ENCODE measurements at places on chromosomes 11 and 22. TPM values are rescaled to one million over a fixed set of nuclear protein-coding genes. Genes with fewer than 3 reads are reported as not detected.

TUT1 gene
- total RNA-seq, result 32.7 TPM

TM7SF2 gene
- 21.0 TPM for total RNA-seq

- DNase-seq, result peak; percentile 82
- H3K27ac ChIP-seq, result peak within 1 kb of the TSS; percentile 99
These were observed at the start of gene CD6 for GRCh38 chr11:60971520-60971919. Gene CD6, plus strand, starts transcription at chr11:60971680. Its CDS starts 186 bp downstream, at chr11:60971866.

DNA sequence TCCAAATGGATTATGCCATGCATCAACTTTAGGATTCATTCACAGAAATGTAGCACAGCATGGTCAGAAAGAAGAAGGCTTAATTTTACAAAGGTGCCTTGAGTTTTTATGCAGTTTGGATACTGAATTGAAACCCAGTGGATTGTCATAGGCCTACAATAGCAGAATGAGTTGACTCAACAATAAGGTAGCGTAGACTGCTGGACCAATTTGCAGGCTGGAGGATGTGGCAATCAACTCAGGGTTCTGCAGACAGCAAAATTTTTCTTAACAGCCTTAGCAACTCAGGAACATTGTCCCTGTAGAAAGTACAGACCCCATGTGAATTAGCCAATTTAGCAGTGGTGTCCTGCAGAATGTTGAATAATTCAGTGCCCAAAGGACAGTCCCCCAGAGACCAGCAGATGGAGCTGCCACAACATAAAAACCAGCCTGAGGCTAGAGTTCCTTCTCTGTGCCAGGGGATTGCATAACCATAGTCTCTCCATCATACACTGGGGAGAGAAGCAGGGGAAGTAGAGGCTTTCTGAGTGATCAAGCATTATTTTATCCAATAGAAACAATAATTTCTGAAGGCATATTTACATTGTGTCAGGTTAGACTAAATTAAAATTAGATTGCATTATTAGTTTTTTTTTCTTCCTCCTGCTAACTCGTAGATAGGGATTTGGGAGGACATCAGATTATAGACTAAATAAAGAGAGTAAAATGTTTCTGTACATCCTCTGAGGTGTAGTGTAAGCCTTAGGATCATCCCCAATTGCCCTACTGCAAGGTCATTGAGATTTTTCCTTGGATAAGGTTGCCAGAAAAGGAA is 20.3 kb upstream of the MRPL17 start:
- H3K27me3 ChIP-seq, result no peaks in the 10 kb centered on the region
- peaks cover 13% of the 10 kb centered on the region for H3K4me1 ChIP-seq
- DNase-seq, result peak; percentile 55
- no peak overlapping the region for H3K27ac ChIP-seq

RASD2 gene
- not detected for total RNA-seq

GRCh38 chr11:83979593-83979992 is 693.4 kb upstream of the CCDC90B start:
- H3K27me3 ChIP-seq, result no peaks in the 10 kb centered on the region
- no peak overlapping the region for H3K27ac ChIP-seq
- DNase-seq, result no peak
- H3K4me3 ChIP-seq, result no peak overlapping the region
- no peaks in the 10 kb centered on the region for H3K36me3 ChIP-seq

DNA sequence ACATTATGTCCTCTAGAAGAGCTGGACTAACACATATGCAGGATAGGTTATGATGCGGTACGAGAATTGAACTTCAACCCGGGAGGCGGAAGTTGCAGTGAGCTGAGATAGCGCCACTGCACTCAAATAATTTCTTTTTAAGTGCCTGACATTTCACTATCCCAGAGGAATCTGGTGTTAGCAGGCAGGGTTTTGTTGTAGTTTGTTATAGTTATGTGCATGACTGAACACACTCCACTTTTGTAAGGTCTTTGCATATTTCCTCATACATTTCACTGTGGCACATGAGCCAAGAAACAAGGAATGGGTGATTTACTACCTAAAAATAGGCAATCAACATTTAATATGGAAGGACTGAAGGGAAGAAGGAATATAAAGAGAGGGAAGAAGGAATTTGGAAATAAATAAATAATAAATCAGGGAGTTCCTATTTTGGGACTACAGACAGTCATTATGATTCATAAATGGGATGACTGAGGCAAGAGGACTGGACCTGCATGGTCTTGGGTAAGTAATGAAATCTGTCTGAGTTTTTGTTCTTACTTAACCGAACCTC is 8.7 kb upstream of the HIPK3 start:
- DNase-seq, result no peak
- no peaks in the 10 kb centered on the region for H3K4me1 ChIP-seq
- no peak overlapping the region for H3K4me3 ChIP-seq

SAA1 gene
- not detected for total RNA-seq

- H3K4me3 ChIP-seq, result no peak overlapping the region
- H3K27me3 ChIP-seq, result no peaks in the 10 kb centered on the region
- DNase-seq, result no peak
- H3K36me3 ChIP-seq, result peaks cover 4% of the 10 kb centered on the region
- H3K4me1 ChIP-seq, result no peaks in the 10 kb centered on the region
These were observed 87.2 kb downstream of the ATG16L2 start for GRCh38 chr11:72901374-72901773.

PRG3 gene
- not detected for total RNA-seq

ANO9 gene
- total RNA-seq, result 41.7 TPM

- H3K27me3 ChIP-seq, result no peaks in the 10 kb centered on the region
- H3K27ac ChIP-seq, result no peak overlapping the region
- H3K4me3 ChIP-seq, result no peak overlapping the region
- H3K36me3 ChIP-seq, result peaks cover 29% of the 10 kb centered on the region
- H3K4me1 ChIP-seq, result peaks cover 2% of the 10 kb centered on the region
These were observed 61.5 kb downstream of the NUP98 start for GRCh38 chr11:3735827-3736226.

GRCh38 chr11:77503006-77503405 is 29.1 kb upstream of the PAK1 start:
- no peaks in the 10 kb centered on the region for H3K4me1 ChIP-seq
- no peaks in the 10 kb centered on the region for H3K36me3 ChIP-seq
- H3K27ac ChIP-seq, result no peak overlapping the region
- peaks cover 4% of the 10 kb centered on the region for H3K27me3 ChIP-seq
- no peak for DNase-seq

DCDC1 gene
- 0.21 TPM for total RNA-seq

DNA sequence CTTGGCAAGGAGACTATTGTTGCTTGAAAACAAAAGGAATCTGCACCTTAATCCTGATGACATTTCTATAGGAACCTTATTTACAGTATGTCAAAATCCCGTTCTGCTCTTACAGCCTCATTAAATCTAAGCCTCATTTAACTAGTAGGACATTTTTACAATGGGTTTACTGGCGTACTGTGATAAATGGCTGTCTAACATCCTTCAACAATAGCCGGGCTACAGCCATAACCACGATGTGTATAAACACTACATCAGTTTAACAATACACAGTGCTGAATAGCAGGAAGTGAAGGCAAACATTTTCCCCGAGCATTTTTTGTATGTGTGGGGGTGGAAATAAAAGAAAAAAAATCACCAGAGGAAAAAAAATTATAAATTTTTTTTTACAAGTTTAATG is 131.2 kb downstream of the ARL14EP start:
- DNase-seq, result no peak
- H3K27me3 ChIP-seq, result peaks cover 3% of the 10 kb centered on the region
- H3K4me1 ChIP-seq, result no peaks in the 10 kb centered on the region

DNA sequence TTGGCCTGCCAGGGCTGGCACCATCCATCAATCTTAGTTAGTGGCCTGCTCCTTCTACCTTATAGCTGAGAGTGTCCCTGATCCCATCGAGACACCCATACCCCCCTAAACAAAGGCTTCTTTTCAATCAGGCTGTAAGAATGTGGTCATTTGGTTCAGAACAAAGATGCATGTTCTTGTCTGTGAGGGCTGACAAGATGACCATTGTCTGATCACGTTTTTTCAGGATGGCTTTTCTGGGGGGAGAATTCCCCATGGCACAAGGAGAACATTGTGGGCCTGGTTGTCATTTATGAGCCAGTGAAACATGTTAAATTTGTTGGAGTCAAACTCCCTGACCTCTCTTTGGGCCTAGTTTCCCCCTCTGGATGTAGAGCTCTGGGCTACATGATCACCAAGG is 160.4 kb downstream of the INSC start:
- no peaks in the 10 kb centered on the region for H3K4me1 ChIP-seq
- H3K36me3 ChIP-seq, result no peaks in the 10 kb centered on the region
- peaks cover 13% of the 10 kb centered on the region for H3K27me3 ChIP-seq

LRRC56 gene
- 1.6 TPM for total RNA-seq

- no peak overlapping the region for H3K27ac ChIP-seq
- H3K36me3 ChIP-seq, result no peaks in the 10 kb centered on the region
- no peaks in the 10 kb centered on the region for H3K4me1 ChIP-seq
These were observed 306.8 kb upstream of the DDI1 start for GRCh38 chr11:103729617-103730016.

HSPB2 gene
- not detected for total RNA-seq

DNA sequence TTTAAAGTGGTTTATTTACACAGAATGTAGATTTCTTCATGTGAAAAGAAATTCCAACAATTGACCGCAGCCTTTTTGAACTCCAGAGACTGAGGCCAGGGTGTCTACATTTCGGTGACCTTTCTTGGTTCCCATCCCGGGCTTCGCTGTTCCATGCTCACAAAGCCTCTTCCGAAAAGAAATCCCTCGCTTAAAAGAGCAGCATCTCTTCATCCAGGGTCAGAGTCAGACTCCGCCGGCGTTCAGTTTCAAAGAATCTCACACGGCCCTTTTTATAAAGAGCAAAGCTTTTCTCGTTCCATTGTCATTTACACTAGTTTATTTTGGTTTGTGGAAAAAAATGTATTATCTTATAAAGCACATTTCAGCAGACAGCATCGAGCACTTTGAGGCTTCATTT is 530.6 kb upstream of the B3GAT1 start:
- peaks cover 10% of the 10 kb centered on the region for H3K27me3 ChIP-seq
- no peak overlapping the region for H3K4me3 ChIP-seq
- H3K27ac ChIP-seq, result no peak overlapping the region
- no peak for DNase-seq
- H3K4me1 ChIP-seq, result no peaks in the 10 kb centered on the region
- no peaks in the 10 kb centered on the region for H3K36me3 ChIP-seq

DNA sequence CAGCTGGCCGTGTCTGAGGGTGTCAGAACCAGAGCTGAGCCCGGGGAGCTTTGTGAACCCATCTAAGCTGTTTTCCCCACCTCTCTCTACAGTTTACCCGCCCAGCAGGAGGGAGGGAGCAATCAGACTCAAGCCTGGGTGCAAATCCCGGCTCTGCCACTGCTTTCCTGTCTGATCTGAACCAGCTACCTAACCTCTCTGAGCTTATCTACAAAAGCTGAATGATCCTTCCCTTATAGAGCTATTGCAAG is 252 bp downstream of the APOL2 start:
- no peaks in the 10 kb centered on the region for H3K27me3 ChIP-seq
- H3K27ac ChIP-seq, result peak overlapping the region; percentile 99
- peaks cover 38% of the 10 kb centered on the region for H3K36me3 ChIP-seq
- peak overlapping the region; percentile 98 for H3K4me3 ChIP-seq
- H3K4me1 ChIP-seq, result peaks cover 50% of the 10 kb centered on the region
- DNase-seq, result no peak

APLNR gene
- not detected for total RNA-seq

- no peaks in the 10 kb centered on the region for H3K27me3 ChIP-seq
- DNase-seq, result no peak
- H3K4me3 ChIP-seq, result no peak overlapping the region
- peaks cover 4% of the 10 kb centered on the region for H3K36me3 ChIP-seq
These were observed 81.9 kb downstream of the UVRAG start for GRCh38 chr11:75896843-75897419.

THAP12 gene
- 46.2 TPM for total RNA-seq

SLC22A25 gene
- not detected for total RNA-seq

DNA sequence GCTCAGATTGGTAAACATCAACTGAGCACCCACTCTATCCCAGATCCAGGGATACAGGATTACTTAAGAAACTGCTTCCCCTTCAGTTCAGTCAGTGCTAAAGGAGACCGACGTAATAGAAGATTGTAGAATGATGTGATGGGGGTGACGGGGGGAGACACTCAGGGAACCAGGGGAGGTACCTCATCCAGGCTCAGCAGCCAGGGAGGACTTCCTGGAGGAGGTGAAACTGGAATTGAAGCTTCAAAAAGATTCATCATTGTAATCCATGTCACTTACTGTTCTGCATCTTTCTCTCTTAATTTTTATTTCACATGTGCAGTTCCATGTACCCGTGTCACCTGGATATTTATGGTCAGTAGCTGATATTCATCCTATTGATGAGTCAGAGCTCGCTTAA is 19.1 kb upstream of the TEF start:
- peaks cover 4% of the 10 kb centered on the region for H3K4me1 ChIP-seq
- no peaks in the 10 kb centered on the region for H3K36me3 ChIP-seq
- no peak for DNase-seq
- H3K27ac ChIP-seq, result no peak overlapping the region
- no peaks in the 10 kb centered on the region for H3K27me3 ChIP-seq

Data from activated CD4-positive, alpha-beta memory T cell treated with anti-CD3 and anti-CD28 coated beads for 36 hours (primary cell).